ENCODE measurements at places on chromosomes 2 and 18. TPM values are rescaled to one million over a fixed set of nuclear protein-coding genes. Genes with fewer than 3 reads are reported as not detected.

- DNase-seq, result no peak
Measured at GRCh38 chr18:58308463-58308862, 264.4 kb downstream of the NEDD4L start.

DNA sequence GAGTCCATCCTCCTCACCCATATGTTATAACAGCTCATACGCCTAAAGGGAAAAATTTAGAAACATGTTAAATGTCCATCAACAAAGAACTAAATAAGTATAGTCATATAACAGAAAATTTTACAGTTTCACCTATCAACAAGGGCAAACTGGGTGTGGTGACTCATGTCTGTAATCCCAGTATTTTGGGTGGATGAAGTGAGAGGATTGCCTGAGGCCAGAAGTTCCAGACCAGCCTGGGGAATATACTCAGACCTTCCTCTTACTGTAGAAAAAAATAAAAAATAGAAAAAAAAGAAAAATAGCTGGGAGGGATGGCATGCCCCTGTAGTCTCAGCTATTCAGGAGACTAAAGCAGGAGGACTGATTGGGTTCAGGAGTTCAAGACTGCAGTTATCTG, 48.3 kb upstream of the GULP1 start:
- no peak for DNase-seq

DNA sequence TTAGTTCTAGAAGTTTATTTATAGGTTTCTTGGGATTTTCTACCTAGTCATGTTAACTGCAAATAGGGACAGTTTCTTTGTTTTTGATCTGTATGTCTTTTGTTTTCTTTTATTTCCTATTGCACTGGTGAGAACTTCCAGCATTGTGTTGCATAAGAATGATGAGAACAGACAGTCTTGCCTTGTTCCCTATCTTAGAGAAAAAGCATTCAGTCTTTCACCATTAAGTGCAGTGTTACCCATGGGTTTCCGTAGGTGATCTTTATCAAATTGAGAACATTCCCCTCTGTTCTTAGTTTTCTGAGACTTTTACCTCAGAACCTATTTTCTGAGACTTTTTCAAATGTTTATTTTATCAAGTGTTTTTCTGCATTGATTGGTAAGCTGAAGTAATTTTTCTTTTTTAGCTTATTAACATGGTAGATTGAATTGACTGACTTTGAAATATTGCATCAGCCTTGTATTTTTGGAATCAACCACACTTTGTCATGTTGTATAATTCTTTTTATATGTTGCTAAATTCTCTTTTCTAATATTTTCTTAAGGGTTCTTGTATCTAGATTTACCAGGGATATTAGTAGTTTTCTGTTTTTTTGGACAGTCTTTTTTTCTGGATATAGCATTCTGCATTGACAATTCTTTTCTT, 17.2 kb downstream of the MFSD6 start:
- DNase-seq, result no peak

- no peak for DNase-seq
Measured at GRCh38 chr18:56030060-56030459, 442.1 kb upstream of the TCF4 start.

GRCh38 chr2:18704276-18704675, 114.9 kb upstream of the NT5C1B start:
- DNase-seq, result no peak

- DNase-seq, result no peak
Measured at GRCh38 chr18:69233465-69234054, 167.1 kb upstream of the DOK6 start.

Gene ABCG8
- 0.15 TPM for total RNA-seq

Gene AAMP
- 151 TPM for total RNA-seq

All from breast epithelium (tissue), 4 donors.